ENCODE measurements at places on chromosomes 16 and 17.

GRCh38 chr17:76485569-76485968 is 15.7 kb downstream of the RHBDF2 start:
- DNase-seq: no peak

DNA sequence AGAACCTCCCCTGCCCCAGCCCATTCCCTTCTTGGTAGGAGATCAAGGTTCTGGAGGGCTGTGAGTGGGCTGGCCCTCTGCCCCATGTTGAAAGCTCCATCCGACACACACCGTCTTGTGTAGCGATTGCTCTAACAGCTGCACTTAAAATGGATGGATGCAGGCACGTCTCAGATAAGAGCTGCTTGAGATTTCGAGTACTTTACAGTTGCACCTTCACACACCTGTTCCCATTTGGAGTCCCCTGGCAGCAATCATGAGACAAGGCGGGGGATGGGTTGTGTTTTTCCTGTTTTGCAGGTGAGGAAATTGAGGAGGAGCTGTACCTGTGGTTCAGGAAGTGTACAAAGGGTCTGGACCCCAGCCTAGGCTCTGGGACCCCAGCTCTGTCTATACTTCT is 25.6 kb upstream of the TAC4 start:
- no peak for DNase-seq

GRCh38 chr16:5490499-5490898 is 392.9 kb upstream of the EEF2KMT start:
- no peak for DNase-seq

DNA sequence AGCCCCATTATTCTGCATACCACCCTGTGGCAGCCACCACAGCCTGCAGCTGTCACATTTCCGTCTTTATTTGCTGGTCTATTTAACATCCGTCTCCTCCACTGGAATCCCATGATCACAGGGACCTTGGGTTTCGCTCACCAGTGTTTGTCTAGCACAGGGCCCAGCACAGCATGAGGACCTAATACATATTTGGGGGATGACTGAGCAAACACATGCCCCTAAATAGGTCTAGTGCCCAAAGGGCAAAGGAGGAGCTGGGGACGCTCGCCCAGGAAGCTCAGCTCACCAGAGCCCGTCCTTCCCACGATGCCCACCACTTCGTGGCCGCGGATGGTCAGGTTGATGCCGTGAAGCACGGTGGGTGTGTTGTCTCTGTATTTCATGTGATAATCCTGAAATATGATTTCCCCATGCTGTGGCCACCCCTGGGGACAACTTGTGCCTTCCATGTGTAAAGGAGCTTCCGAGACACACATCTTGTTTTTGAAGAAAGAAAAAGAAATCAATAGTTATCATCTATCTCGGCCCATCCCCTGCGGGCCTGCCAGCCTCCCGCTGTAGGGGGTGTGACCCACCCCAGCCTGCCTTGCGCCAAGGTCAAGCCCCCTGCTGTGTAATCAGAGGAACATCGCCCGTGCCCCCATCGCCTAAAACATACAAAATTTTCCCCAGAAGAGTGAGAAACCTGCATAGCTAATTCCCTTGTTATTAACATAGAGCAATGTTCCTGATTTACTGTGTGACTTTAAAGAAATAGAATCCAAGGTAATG is 21.0 kb upstream of the ABCC12 start:
- no peak for DNase-seq

DNA sequence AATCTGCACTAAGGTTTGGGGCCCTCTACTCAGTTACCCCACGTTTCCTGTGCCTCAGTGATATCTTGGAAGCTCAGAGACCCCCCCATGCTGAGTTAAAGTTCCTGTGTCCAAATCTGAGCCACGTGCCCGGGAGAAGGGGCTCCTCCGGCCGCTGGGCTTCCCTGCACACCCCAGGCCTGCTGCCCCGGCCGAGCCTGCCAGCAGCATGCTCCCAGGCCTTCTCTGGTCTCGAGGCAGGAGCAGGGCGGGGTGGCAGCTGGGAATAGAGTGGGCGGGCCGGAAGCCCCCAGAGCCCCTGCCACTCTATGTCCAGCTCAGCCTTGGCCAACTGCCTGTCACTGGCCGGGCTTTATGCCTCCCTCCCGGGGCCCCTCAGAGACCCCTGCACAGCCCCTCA is 5.6 kb upstream of the VASN start:
- DNase-seq: no peak

- DNase-seq: no peak
Observed at GRCh38 chr17:51362811-51363585, 102.7 kb downstream of the UTP18 start.

GRCh38 chr17:48374650-48375230 is 55.3 kb downstream of the SKAP1 start:
- DNase-seq: no peak

GRCh38 chr17:41322094-41322902 is 6.8 kb upstream of the KRTAP17-1 start:
- DNase-seq: peak; percentile 71

- no peak for DNase-seq
Observed at GRCh38 chr16:70726892-70727361, 41.1 kb upstream of the MTSS2 start.

DNA sequence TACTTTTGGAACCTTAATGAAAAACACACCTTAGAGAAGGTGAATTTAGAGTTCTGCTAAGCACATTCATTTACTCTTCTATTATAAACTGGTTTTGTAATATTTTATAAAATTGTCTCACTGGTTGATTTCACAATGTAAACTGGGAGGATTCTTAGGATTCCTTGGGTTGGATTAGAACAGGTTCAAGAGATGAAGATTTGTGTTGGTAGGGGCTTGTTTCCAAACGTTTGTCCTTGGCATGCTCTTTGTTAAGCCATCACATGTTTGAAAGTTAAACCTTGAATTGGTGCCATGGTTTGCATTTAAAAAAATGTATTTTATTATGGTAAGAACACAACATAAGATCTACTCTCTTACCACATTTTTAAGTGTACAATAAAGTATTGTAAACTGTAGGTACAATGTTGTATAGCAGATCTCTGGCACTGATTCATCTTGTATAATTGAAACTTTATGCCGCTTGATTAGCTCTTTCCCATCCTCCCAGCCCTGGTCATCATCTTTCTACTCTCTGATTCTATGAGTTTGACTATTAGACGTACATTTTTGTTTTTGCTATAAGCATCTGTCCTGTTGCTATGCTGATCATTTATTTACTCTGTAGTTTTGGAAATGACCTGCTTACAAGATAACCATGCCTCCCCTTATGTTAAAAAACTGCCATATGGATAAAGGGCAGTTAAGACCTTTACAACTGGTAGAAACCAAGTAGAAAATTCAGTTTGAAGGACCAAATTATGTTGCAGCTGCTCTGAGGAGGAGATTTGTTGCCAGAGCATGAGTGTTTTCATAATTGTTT is 9.6 kb downstream of the FTO start:
- no peak for DNase-seq

GRCh38 chr16:77689971-77690370 is 32.3 kb upstream of the NUDT7 start:
- DNase-seq: no peak

GRCh38 chr16:69935740-69936139 is 15.4 kb upstream of the CLEC18A start:
- DNase-seq: no peak

DNA sequence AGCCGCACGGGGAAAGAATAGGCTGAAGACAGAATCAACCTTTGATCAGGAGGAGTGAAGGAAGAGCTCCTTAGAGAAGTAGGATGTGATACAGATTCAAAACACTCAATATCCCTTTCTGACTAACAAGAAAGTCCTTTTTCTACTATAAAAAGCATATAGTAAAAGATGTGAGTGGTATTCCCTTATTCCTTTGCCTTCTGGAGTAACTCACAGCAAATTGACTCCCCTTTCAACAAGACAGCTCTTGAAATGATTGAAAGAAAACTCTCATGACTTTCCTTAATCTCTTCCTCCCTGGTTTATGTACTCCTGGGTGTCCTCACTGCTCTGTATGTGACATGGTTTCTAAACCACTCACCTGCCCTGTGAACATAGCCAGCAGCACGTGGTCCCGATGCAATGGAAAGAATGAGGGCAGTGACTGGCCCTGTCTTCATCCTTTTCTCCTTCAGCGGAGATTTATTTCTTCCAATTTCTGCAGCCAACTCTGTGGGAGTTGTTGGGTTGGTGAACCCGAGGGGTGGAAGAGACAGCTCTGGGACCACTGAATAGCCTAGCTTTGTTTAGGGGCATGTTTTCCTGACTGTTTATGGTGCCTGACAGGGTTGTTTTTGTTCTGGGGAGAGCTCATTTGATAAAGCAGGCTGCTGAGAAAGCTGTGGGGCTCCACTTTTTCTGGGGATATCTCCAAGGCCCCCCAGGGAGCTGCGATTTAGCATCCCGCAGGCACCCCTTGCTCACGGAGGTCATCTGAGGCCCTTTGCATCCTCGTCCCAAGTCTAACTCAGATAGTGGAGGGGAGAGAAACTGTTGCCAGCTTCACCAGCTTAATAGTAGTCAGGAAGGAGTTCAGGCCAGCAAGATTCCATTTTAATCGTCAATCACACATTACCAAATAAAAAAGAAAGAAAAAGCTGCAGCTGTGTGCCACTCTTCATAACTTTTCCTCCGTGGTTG is 46.7 kb downstream of the MAP2K6 start:
- no peak for DNase-seq

- DNase-seq: no peak
Observed at GRCh38 chr17:73519714-73520368, 124.4 kb downstream of the SDK2 start.

- DNase-seq: no peak
Observed at GRCh38 chr17:45708707-45709290, 75.3 kb upstream of the CRHR1 start.

DNA sequence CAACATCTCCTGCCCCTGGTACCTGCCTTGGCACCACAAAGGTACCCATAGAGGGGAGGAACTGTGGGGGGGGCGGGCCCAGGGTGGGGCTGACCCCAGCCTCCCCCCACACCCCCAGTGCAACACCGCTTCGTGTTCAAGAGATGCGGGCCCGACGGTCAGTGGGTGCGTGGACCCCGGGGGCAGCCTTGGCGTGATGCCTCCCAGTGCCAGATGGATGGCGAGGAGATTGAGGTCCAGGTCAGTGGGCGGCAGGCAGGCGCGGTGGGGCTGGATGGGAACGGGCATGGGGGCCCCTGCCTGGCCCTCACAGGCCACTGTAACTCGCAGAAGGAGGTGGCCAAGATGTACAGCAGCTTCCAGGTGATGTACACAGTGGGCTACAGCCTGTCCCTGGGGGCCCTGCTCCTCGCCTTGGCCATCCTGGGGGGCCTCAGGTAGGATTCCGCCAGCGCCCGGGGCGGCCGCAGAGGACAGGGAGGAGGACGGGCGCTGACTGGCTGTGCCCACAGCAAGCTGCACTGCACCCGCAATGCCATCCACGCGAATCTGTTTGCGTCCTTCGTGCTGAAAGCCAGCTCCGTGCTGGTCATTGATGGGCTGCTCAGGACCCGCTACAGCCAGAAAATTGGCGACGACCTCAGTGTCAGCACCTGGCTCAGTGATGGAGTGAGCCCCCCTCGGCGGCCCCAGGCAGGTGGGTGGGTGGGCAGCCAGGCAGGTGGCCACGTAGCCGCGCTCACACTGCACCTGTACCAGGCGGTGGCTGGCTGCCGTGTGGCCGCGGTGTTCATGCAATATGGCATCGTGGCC is 7.1 kb downstream of the GCGR start:
- no peak for DNase-seq

DNA sequence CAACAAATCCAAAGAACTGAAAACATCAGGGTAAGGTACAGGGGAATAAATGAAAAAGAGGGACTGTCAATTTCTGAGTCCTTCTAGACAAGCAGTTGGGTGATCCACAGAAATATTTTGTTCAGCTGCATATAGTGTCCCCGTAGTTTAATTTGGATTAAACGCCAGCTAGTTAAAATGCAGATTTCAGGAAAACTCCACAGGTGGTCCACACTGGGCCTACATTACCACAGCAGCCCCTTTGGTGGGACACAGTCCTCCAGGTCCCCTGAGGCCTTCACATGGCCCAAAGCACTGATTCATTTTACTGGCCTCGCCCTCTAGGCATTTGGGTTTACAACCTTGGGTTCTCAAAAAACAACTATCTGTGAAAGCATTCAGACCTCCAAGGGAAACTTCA is 4.6 kb downstream of the ARHGAP17 start:
- DNase-seq: no peak

DNA sequence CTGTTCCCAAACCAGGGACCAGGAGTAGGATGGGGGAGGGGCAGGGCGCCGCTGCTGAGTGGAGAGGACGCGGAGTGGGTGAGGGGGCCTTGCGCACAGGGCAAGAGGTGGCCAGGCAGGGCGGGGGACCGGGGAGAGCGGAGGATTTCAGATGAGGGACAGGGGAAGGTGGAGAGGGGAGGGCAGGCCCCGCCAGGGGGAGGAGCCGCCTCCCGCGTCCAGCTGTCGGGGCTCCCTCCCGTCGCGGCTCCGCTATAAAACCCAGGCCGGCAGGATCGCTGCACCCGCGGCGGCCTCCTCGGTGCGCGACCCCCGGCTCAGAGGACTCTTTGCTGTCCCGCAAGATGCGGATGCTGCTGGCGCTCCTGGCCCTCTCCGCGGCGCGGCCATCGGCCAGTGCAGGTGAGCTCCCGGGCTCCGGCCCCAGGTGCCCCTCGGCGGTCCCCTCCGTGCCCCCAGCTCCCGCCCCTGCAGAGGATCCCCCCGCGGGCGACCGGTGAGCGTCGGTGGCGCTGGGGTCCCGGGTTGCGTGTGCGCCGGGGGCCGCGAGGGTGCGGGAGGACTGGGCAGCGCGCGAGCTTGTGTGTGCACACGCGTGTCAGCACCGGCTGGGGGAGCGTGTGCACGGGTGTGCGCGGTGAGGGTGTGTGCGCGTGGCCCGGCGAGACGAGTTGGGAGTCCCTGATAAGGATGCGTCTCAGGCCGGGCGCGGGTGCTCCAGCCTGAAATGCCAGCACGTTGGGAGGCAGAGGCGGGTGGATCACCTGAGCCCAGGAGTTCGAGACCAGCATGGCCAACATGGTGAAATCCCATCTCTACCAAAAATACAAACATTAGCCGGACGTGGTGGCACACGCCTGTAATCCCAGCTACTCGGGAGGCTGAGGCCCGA is at the start of gene CA4:
CA4 (plus strand) TSS at position 283 of the 892 bp plus-strand sequence; CDS start at position 345, 62 bp downstream.
- DNase-seq: no peak

DNA sequence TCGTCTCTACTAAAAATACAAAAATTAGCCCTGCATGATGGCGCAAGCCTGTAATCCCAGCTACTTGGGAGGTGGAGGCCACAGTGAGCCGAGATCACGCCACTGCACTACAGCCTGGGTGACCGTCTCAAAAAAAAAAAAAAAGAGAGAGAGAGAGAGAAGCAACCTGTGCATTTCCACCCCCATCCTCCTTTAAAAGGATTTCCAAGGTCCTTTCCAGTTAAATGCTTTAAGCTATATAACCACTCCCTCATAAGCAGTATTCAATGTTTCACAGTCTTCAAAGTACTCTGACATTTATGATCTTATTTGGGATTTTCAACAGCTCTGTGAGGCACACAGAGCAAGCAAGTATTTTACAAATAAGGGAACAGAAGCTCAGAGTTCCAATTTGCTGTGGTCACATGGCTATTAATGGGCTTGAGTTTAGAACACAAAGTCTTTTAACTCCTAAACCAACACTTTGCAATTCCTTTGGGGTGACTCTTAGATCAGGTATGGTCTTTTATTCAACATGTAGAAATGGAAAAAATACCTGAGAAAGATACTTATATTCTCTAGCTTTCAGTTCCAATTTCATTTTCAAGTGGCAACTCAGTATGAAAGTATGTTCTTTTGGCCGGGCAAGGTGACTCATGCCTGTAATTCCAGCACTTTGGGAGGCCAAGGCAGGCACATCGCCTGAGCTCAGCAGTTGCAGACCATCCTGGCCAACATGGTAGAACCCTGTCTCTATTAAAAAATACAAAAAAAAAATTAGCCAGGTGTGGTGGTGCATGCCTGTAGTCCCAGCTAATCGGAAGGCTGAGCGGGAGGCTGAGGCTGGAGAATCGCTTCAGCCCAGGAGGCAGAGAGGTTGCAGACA is 31.3 kb downstream of the SPOP start:
- peak; percentile 79 for DNase-seq

GRCh38 chr16:3594316-3595109 is 16.9 kb downstream of the SLX4 start:
- DNase-seq: no peak
